Fibroblast of the aortic adventitia (primary cell): ENCODE measurements at places on chromosomes 6 and 20. TPM values are rescaled to one million over a fixed set of nuclear protein-coding genes. Genes with fewer than 3 reads are reported as not detected.

Gene EIF6
- 17.0 and 120 TPM in 2 replicates for total RNA-seq

Gene TMEM151B
- total RNA-seq, result not detected in 2 replicates

Gene FAM184A
- total RNA-seq, result 0.74 and 1.9 TPM in 2 replicates

Gene CRISP2
- total RNA-seq, result not detected in 2 replicates

Gene HLA-DQB1
- not detected in 2 replicates for total RNA-seq

Gene TREM2
- not detected in 2 replicates for total RNA-seq

Gene SULF2
- 1.9 and 55.8 TPM in 2 replicates for total RNA-seq

Gene TRAPPC3L
- total RNA-seq, result 0.45 TPM in 1 of 2 replicates, not detected in the other
